ENCODE measurements at places on chromosomes 3 and 15.

DNA sequence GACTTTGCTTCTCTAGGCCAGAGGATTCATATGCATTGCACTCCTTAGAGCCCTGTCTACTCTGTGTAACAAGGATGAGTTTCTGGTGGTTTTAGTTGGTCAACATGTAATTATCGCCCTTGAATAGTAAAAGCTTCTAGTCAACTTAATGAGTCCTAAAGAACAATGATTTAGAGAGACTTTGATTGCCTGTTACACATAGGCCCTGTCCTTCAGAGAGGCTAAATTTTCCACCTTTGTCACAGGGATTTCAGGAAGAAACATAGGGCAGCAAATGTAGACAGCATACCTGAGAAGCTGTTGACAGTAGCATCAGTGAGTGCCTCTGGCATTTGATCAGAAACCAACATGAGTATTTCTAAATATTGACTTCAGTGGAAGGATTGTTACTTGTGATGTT, 7.1 kb downstream of the BTLA start:
- H3K27ac ChIP-seq: no peak overlapping the region
- no peaks in the 10 kb centered on the region for H3K36me3 ChIP-seq
- H3K4me1 ChIP-seq: no peaks in the 10 kb centered on the region
- H3K4me3 ChIP-seq: no peak overlapping the region
- no peaks in the 10 kb centered on the region for H3K27me3 ChIP-seq
- no peak for DNase-seq

- DNase-seq: peak; percentile 20
- no peaks in the 10 kb centered on the region for H3K36me3 ChIP-seq
- H3K27ac ChIP-seq: no peak overlapping the region
Measured at GRCh38 chr3:170740726-170741591, 129.0 kb downstream of the RPL22L1 start.

DNA sequence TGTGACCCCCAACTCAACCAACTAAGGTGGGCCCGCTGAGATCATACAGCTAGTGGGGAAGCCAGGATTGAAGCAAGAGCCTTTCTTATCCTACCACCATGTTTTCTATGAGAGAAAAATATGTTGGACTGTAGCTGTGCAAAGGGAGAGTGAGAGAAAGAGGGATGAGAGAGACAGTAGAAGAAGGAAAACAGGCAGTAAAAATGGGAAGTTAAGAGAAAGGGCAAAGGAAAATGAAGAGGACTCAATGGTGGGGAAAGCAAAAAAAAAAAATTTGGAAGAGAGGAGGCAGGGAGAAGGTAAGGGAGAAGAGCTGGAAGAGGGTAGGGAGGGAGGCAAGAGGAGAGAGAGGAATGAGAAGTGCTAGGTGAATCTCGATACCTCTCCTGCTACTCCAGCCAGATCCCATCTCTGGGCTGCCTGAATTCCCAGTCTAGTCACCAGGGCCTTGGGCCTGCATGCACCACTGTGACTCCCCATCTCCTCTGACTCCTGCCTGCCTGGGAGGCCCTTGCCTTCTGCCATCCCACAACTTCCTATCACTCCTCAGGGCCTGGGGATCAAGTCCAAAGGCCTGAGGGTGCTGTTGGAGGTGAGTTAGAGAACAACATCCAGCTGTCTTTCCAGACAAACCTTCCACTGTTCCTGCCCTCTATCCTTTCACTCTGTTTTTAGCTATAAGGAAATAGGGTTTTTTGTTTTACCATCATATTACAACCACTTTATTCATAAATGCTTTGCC, 15.7 kb downstream of the FAM81A start:
- H3K36me3 ChIP-seq: no peaks in the 10 kb centered on the region
- no peaks in the 10 kb centered on the region for H3K4me1 ChIP-seq
- H3K27ac ChIP-seq: no peak overlapping the region
- no peaks in the 10 kb centered on the region for H3K27me3 ChIP-seq
- no peak for DNase-seq

DNA sequence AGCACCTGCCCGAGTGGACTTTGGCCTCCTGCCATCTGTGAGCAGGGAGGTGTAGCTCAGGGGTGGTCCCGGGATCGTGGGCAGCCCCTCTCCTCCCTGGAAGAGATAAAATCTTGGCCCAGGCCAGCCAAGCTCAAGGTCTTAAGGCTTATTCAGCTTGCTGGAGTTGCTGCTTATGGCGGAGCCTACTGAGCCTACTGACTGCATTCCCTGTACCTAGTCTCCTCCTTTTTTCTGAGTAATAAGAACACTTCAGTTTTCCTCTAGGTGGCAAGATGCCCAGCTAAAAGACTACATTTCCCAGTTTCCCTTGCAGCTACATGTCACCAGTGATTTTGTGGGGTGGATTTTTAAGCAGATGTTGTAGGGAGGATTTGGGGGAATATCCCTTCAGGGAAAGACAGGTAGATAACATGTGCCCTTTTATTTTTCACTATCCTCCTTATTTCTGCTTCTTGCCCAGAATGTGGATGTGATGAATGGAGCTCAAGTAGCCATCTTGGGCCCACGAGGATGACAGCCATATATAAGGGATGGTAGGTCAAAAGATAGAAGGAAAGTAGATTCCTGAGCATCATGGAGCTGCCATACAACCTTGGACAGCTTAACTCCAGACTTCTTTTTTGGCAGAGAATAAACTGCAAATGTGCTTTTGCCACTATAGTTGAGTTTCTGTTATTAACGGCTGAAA, 41.4 kb upstream of the INSYN1 start:
- no peak overlapping the region for H3K4me3 ChIP-seq
- H3K4me1 ChIP-seq: peaks cover 11% of the 10 kb centered on the region
- no peaks in the 10 kb centered on the region for H3K36me3 ChIP-seq
- no peak for DNase-seq

- no peak overlapping the region for H3K4me3 ChIP-seq
- no peaks in the 10 kb centered on the region for H3K27me3 ChIP-seq
- no peaks in the 10 kb centered on the region for H3K4me1 ChIP-seq
- H3K27ac ChIP-seq: no peak overlapping the region
Measured at GRCh38 chr15:95449230-95449628, 881.3 kb upstream of the NR2F2 start.

GRCh38 chr3:157460253-157460652, 23.6 kb downstream of the PTX3 start:
- no peak for DNase-seq
- H3K4me3 ChIP-seq: no peak overlapping the region
- H3K36me3 ChIP-seq: no peaks in the 10 kb centered on the region
- H3K4me1 ChIP-seq: no peaks in the 10 kb centered on the region

GRCh38 chr15:41499109-41499851, 5.6 kb downstream of the ITPKA start:
- no peaks in the 10 kb centered on the region for H3K27me3 ChIP-seq
- no peaks in the 10 kb centered on the region for H3K36me3 ChIP-seq
- no peaks in the 10 kb centered on the region for H3K4me1 ChIP-seq
- no peak overlapping the region for H3K4me3 ChIP-seq
- H3K27ac ChIP-seq: no peak overlapping the region
- no peak for DNase-seq

- no peak overlapping the region for H3K27ac ChIP-seq
- no peak for DNase-seq
- H3K4me3 ChIP-seq: no peak overlapping the region
- H3K36me3 ChIP-seq: peaks cover 27% of the 10 kb centered on the region
- no peaks in the 10 kb centered on the region for H3K27me3 ChIP-seq
- H3K4me1 ChIP-seq: no peaks in the 10 kb centered on the region
Measured at GRCh38 chr3:149004622-149005021, 13.3 kb downstream of the GYG1 start.

DNA sequence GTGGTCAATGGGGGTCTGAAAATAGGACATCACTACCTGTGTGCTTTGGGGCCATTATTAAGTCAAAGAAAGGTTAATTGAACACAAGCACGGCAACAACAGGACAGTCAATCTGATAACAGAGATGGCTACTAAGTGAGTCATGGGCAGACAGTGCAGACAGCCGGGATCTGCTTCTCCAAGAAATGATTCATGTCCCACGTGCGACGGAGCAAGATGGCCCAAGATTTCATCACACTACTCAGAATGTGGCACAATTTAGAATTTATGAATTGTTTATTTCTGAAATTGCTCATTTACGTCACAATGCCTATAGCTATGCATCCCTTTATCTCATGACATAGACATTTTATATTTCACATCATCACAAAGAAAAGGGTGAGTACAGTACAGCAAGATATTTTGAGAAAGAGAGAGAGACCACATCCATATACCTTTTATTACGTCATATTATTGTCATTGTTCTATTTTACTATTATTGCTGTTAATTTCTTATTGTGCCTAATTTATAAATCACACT, 770.6 kb upstream of the NR2F2 start:
- no peak overlapping the region for H3K27ac ChIP-seq
- no peaks in the 10 kb centered on the region for H3K36me3 ChIP-seq
- H3K4me1 ChIP-seq: peaks cover 3% of the 10 kb centered on the region

- no peak overlapping the region for H3K4me3 ChIP-seq
- H3K27me3 ChIP-seq: no peaks in the 10 kb centered on the region
- DNase-seq: no peak
Measured at GRCh38 chr3:152499791-152500385, 231.2 kb downstream of the MBNL1 start.

- no peak overlapping the region for H3K4me3 ChIP-seq
- DNase-seq: no peak
- H3K27me3 ChIP-seq: no peaks in the 10 kb centered on the region
- H3K4me1 ChIP-seq: no peaks in the 10 kb centered on the region
Measured at GRCh38 chr3:12345141-12345561, 56.3 kb downstream of the PPARG start.

DNA sequence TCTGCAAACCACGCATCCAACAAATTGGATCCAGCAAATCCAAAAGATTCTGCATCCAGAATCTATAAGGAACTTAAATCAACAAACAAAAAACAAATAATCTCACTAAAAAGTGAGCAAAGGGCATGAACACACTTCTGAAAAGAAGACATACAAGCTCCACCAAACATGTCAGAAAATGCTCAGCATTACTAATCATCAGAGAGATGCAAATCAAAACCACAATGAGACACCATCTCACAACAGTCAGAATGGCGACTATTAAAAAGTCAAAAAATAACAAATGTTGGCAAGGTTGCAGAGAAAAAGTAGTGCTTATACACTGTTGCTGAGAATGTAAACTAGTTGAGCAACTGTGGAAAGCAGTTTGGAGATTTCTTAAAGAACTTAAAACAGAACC, 21.6 kb upstream of the SLC25A36 start:
- no peak overlapping the region for H3K4me3 ChIP-seq
- no peak overlapping the region for H3K27ac ChIP-seq
- no peaks in the 10 kb centered on the region for H3K36me3 ChIP-seq
- no peak for DNase-seq
- no peaks in the 10 kb centered on the region for H3K4me1 ChIP-seq

DNA sequence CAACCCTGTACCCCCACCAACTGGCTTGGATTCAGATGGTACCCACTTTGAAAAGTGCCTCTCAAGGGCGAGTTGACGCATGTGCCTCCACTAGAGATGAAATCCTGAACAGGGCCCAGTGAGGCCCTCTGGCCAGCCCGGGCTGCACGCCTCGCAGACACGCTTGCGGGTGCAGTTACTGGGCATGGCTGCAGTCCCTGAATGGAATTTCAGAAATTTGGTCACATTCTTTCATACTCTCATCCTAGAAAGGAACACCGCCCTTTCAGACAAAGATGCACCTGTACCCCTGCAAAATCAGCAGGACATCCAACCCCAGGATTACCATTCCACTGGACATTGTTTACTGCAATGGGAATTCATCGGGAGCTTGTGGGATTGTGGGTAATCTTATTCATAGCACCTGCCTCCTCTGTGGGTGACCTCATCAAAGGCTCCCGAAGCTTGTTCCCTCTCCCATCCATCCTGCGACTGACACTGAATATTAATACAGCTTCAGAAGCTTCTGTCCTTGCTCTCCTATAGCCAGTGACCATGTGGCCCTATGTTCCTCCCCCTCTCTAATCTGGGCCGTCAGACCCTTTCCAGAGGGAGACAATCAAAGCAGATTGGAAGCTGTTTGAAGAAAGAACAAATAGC, 42.5 kb upstream of the TPM1 start:
- DNase-seq: no peak
- no peaks in the 10 kb centered on the region for H3K27me3 ChIP-seq
- peak overlapping the region; percentile 84 for H3K27ac ChIP-seq
- H3K36me3 ChIP-seq: no peaks in the 10 kb centered on the region
- H3K4me1 ChIP-seq: no peaks in the 10 kb centered on the region

DNA sequence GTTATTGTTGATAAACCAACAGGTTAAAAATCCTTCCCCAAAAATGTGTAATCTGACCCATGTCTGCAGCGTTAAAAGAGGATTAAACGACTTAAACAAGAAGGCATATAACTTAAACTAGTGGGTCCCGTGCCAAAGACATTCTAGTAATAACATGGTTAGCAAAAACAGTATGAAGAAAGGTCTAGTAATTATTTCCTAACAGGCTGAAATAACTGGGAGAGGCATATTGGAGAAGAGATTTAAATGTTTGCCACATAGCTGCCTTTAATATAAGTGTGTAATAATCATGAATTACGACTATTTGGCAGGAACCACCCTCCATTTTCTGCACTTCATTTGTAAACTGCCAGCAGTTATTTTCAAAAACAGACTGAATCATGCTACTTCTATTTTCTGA, 67.7 kb upstream of the CSPG5 start:
- H3K4me3 ChIP-seq: no peak overlapping the region
- H3K27ac ChIP-seq: no peak overlapping the region
- DNase-seq: peak; percentile 11
- no peaks in the 10 kb centered on the region for H3K27me3 ChIP-seq

- H3K36me3 ChIP-seq: no peaks in the 10 kb centered on the region
- DNase-seq: no peak
- no peak overlapping the region for H3K27ac ChIP-seq
- H3K4me1 ChIP-seq: no peaks in the 10 kb centered on the region
Measured at GRCh38 chr3:94927175-94927574, 864.3 kb downstream of the NSUN3 start.

DNA sequence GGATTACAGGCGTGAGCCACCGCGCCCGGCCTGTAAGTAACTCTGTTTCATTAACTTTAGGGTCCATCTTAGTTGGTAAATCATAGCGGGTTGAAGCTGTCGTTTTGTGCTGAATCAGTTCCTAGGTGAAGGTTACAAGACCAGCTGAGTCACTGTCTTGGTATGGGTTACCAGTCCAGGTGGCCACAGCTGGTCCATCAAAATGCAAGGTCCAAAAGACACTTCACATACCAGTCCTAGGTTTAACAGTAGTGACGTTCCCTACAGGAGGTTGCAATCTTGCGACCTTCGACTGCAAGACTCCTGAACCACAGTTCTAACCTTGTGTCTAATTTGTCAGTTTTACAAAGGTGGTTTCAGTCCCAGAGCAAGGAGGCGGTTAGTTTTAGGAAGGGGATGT, 160.1 kb upstream of the ATP10A start:
- no peak for DNase-seq
- no peaks in the 10 kb centered on the region for H3K4me1 ChIP-seq
- no peaks in the 10 kb centered on the region for H3K36me3 ChIP-seq
- no peak overlapping the region for H3K4me3 ChIP-seq
